A549 treated with CORT108297 at 1 μM for 4 hours (cell line): ENCODE measurements at places on chromosomes 1 and 21. TPM values are rescaled to one million over a fixed set of nuclear protein-coding genes. Genes with fewer than 3 reads are reported as not detected.

The PLA2G2F gene
- total RNA-seq = not detected in 5 replicates

The AGRN gene
- 79.5 to 139 TPM (median 135 TPM) in 5 replicates for total RNA-seq

The CACNA1E gene
- total RNA-seq = 0.01 to 0.02 TPM in 2 of 5 replicates, not detected in the others

The ALX3 gene
- total RNA-seq = not detected in 5 replicates

The HPDL gene
- 3.1 to 5.3 TPM (median 4.7 TPM) in 5 replicates for total RNA-seq

The GJA4 gene
- total RNA-seq = not detected in 5 replicates

The CTXND2 gene
- not detected in 5 replicates for total RNA-seq

The NR5A2 gene
- total RNA-seq = 3.7 to 5.3 TPM (median 5.0 TPM) in 5 replicates

The EIF3I gene
- total RNA-seq = 269 to 284 TPM (median 278 TPM) in 5 replicates

The KCNQ4 gene
- total RNA-seq = 0.13 to 0.24 TPM (median 0.22 TPM) in 5 replicates

The CD1D gene
- total RNA-seq = 0.06 to 0.10 TPM in 2 of 5 replicates, not detected in the others

The SLC2A5 gene
- total RNA-seq = 0.04 to 0.25 TPM (median 0.17 TPM) in 5 replicates

The SLC41A1 gene
- total RNA-seq = 21.5 to 25.6 TPM (median 23.4 TPM) in 5 replicates

The SYCP1 gene
- total RNA-seq = not detected in 5 replicates

The ALG14 gene
- total RNA-seq = 4.0 to 8.4 TPM (median 7.3 TPM) in 5 replicates

The ADORA3 gene
- not detected in 5 replicates for total RNA-seq

The EFNA3 gene
- 3.4 to 5.1 TPM (median 4.7 TPM) in 5 replicates for total RNA-seq

The MAEL gene
- not detected in 5 replicates for total RNA-seq

The SLC19A1 gene
- total RNA-seq = 14.2 to 24.7 TPM (median 21.7 TPM) in 5 replicates

The GREM2 gene
- 0.13 to 0.31 TPM (median 0.21 TPM) in 5 replicates for total RNA-seq

The TRAF3IP3 gene
- not detected in 5 replicates for total RNA-seq

The OR2L3 gene
- not detected in 5 replicates for total RNA-seq

The ZCCHC17 gene
- total RNA-seq = 21.8 to 26.7 TPM (median 23.2 TPM) in 5 replicates

The RAD54L gene
- total RNA-seq = 9.9 to 12.3 TPM (median 11.8 TPM) in 5 replicates

The RNPEP gene
- 85.6 to 92.9 TPM (median 88.3 TPM) in 5 replicates for total RNA-seq

The OXCT2 gene
- total RNA-seq = 0.40 to 0.74 TPM (median 0.50 TPM) in 5 replicates

The HSF2BP gene
- 1.8 to 2.7 TPM (median 1.9 TPM) in 5 replicates for total RNA-seq

The PTPRC gene
- not detected in 5 replicates for total RNA-seq

The PHTF1 gene
- 14.8 to 16.0 TPM (median 15.6 TPM) in 5 replicates for total RNA-seq

The FLG2 gene
- total RNA-seq = not detected in 5 replicates

The F13B gene
- total RNA-seq = 0.05 to 0.08 TPM (median 0.06 TPM) in 4 of 5 replicates, not detected in the other

The CXADR gene
- 7.4 to 9.7 TPM (median 8.6 TPM) in 5 replicates for total RNA-seq

The LAX1 gene
- total RNA-seq = not detected in 5 replicates

The SUSD4 gene
- total RNA-seq = 0.47 to 0.73 TPM (median 0.60 TPM) in 5 replicates

The C1orf115 gene
- 4.1 to 6.3 TPM (median 5.5 TPM) in 5 replicates for total RNA-seq
